ENCODE measurements at places on chromosomes 2 and 18. TPM values are rescaled to one million over a fixed set of nuclear protein-coding genes. Genes with fewer than 3 reads are reported as not detected.

DNA sequence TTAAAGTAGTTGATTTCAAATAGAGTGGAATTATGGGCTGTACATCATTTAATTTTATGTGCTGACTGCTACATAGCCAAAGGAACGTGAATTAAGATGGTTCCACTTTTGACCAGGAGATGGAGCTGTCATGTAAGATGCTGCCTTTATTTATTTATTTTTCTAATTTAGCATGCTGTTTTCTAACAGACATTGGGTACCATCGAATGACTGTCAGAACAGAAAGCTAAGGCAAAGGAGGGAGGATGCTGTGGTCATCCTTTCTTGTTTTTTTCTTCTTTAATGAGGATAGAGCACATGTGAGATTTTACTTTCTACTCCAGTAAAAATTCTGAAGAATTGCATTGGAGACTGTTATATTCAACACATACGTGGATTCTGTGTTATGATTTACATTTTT is at the start of gene SCN2A:
Gene SCN2A, plus strand, starts transcription at position 185 of the 400 bp plus-strand sequence. CDS start 56,410 bp downstream, outside the sequence.
- no peak for DNase-seq

DNA sequence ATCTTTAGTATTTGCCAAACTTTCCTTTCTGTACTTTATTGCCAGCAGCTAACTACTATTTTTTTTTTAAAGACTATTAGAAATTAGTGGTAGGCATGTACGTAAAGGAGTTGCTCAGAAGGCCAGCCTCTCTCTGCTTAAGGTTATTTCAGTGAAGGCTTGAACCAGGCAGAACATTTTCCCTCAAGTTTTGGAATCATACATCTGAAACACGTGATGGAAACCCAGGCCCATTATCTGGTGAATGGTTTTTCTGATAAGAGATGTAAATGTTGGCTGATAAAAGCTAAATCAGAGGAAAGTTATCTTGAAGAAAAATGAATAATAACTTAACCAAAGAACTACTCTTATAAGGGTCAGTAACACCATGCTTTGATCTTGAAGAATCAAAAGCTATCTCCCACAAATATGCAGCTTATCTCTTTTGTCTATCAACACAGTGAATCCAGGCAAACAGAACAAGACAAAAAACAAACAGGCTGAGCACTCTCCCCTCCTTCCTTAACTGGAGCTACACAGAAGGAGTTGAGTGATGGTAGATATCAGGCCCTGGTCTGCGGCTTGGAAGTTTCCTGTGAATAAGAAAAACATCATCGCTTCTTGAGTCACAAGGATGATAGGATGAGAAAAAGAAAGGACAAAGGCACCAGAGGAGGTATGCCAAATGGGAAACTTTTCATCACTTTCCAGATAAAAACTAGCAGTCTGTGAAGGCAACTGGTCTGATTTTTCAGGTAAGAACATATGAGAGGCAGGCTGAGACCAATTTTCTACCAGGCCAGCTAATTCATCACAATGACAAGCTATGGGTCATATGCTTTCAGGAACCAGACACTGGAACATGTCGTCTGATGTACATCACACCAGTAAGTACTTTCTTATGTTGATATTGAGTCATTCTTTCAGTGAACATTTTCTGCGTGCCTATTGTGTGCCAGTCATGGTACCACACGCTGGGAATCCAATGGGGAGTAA is 88.4 kb upstream of the STK17B start:
- DNase-seq = no peak

DNA sequence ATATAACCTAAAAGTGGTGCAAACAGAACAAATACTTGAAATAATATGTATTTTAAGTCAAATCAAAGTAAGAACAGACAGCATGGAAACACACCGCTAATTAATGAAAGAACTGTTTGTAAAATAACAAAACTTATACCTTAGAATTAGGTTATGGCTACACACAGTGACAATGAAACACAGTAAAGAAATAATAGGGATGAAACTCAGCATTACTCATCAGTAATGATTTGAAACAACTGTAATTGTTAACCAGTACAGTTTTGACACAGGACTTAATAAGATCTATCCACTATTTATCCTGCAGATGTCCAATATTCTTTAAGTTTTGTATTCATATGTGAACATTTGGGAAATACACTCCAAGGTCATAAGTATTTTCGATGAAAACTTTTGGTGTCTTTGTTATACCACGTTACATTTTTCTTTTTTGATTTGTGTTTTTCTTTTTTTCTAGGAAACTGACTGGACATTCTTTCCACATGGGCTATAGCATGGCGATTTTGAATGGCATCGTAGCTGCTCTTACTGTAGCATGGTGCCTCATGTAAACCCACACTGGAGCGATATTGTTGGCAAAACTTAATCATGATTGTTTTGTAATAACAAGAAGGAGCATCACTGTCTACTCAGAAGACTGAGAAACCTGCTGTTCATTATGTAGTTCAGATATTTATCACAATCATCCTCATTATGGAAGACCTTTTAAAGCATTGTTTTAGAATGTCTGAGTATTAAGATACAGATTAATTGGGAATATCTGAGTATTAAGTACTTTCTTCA is 41.1 kb downstream of the ARL6IP6 start:
- no peak for DNase-seq

GRCh38 chr18:59834267-59834666 is 65.5 kb upstream of the PMAIP1 start:
- no peak for DNase-seq

DNA sequence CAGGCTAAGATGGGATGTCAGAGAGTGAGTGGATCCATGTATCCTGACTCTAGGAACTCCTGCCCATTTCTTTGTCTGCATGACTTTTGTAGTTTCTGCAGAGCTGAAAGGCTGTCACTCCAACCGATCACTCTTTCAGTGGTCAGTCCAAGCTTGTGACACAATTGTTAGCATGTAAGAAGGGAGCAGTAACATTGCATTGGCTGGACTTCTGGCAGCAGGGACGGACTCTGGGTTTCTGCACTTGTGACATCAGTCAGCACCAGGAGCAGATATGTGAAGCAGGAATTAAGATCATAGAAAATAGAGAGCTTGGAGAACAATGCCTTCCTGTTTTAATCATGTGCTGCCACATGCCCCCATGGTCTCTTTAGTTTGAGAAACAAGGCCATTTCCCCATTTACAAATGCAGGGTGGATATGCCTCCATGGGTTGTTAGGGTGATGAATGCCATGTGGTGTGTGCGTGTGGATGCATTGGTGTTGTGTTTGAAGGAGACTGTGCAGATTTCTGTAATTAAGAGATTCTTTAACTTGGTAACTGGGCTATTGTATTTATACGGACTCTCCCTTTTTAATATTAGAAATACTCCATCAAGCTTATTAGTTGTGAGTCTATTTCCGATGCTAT is 214.3 kb upstream of the EPHA4 start:
- DNase-seq = no peak

DNA sequence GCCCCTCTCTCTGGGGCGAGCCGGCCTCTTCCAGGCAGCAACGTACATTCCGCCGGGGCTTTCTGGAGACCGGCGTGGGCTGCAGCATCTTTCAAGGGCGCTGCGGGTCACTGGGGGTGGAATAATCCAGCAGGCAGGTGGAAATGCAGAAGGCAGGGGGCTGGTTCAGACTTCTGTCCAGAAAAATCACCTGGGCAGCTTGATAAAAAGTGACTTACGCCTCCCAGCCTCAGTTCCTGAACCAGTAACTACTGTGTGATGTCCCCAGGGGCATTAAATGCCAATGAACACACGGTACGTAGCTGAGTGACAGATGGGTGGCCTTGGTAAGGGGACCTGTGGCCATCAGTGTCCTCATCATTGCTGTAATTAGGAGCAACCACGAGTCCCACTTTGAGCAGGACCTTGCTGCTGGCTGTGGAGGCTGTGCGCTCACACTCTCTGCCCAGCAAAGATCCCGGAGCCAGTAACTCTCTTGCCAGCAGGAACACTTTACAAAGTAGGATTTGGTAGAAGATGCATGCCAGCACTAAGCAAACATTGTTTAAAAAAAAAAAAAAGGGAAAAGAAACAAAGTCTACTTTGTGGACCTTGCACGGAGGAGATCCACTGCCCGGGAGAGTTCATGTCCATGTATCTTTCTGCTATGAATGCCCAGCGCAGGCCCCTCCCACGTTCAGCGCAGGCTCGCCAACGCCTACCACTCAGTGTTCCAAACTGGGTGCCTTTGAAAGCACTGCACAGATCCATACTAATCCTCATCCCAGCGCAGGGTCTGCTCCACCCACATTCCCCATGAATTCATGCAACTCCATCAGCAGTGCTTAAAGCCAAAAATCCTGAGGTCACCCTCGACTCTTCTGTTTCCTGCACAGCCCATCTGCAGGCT is 177.3 kb downstream of the HDAC4 start:
- peak; percentile 56 for DNase-seq

DNA sequence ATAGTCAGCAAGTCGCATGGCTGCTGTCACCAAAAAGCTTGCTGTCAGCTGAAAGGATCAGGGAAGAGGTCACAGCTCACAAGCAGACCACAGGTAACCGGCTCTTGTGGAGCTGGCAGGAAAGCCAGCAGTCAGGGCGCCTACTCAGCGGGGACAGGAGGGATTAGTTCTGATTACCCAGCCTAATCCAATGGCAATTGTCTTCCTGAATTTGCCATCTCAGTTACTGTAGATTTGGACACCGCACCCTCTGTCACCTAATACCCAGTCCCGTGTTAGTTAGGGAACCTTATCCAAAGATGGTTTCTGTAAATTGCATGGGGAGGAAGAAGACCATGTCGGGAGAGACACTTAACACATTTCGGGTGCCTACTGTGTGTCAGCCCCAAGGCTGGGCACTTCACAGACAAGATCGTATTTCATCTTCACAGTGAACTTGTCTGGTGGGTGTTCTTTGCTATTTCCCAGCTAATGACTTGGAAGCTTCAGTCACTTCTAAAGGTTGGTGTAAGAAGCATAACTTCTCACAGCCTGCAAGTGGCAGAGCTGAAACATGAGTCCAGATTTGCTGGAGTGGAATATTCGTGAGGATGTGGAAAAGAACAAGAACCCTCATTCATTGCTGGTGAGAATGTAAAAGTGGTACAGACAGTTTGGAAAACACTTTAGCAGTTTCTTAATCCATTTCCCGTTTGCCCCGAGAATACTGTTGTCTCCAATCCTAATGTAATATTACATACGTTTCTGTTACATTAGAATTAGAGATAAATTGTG is 9.9 kb downstream of the ALPK2 start:
- no peak for DNase-seq

DNA sequence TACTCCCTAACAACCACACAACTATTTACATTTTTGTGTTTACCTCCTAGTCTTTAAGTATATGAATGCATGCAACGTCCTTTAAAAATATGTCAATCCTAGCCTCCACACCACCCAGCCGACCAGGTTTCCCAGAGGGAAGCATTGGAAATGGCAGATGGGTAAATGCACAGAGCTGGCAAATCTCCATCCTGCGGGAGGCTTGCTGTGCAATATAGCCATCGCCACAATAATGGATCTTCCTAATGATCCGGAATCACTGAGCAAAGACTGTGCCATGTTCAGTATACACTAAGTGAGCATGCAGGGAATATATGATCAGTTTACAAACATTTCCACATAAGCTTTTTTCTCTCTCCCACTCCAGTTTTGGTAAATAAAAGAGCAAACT is 131.8 kb downstream of the NEDD4L start:
- no peak for DNase-seq

- no peak for DNase-seq
Observed at GRCh38 chr2:39033980-39034379, 86.9 kb downstream of the SOS1 start.

GRCh38 chr2:86026744-86027065 is 79.0 kb downstream of the POLR1A start:
- no peak for DNase-seq

- no peak for DNase-seq
Observed at GRCh38 chr2:134368009-134368817, 114.3 kb downstream of the MGAT5 start.

The IL37 gene
- not detected for total RNA-seq

The GALNT5 gene
- 0.12 TPM for total RNA-seq

The SEC11C gene
- 85.0 TPM for total RNA-seq

The CSRNP3 gene
- 4.8 TPM for total RNA-seq
